ENCODE measurements at places on chromosomes 3 and 15.

DNA sequence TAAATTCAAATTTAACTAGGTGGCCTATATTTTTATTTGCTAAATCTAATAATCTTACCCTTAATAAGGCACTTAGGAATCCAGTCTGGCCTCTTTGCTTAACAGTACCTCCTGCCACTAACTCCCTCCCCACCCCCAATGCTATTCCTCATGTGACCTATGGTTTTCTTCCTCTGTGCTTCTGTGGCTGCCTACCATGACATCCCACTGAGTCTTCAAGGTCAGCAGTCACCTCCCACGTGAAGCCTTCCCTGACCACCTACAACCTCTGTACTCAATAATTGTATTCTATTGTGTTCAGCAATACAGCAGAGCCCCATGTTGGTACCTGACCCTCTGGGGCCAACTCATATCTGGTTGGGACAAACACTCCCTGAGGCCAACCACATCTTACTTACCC lies 9.7 kb downstream of the PARP16 start:
- no peak for DNase-seq

- DNase-seq, result peak; percentile 62
These were observed 1122.0 kb downstream of the ROBO1 start for GRCh38 chr3:78645628-78646310.

- peak; percentile 53 for DNase-seq
These were observed 19.4 kb downstream of the CMTM8 start for GRCh38 chr3:32257641-32258438.

GRCh38 chr3:30631243-30631904 lies 25.0 kb downstream of the TGFBR2 start:
- no peak for DNase-seq

DNA sequence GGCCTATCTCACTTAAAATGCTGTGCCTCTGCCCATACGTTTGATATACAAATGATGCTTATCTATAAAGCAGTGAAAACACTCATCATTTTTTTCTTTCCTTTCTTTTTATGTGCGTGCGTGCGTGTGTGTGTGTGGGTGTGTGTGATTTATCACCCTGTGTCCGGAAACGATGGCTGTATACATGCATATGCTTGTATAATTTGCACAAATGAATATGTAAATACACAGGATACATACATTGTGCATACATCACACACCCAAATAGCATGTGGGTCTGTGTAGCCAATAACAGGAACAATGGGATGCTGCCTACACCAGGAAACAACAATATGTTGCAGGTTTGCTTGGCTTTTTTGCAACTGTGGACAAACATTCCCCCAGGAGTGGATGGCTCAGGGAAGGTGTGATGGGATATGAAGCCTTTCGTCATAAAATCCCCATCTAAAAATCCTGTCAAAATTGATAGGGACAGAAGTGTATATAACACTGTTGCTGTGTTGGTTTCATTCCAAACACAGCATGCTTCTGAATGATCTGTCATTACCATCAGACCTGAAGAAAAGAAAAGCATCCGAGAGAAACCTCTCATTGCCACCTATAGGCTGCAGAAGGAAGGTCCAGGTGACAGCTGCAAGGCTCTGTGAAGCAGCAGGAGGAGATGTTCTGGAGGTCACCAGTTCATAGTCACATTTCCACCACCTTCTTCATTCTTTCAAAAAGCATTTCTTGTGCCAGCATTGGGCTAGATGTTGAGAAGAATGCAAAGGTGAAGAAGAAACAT lies 503.9 kb upstream of the NR2F2 start:
- DNase-seq, result no peak

GRCh38 chr3:10883478-10884234 lies 67.6 kb downstream of the SLC6A11 start:
- no peak for DNase-seq

DNA sequence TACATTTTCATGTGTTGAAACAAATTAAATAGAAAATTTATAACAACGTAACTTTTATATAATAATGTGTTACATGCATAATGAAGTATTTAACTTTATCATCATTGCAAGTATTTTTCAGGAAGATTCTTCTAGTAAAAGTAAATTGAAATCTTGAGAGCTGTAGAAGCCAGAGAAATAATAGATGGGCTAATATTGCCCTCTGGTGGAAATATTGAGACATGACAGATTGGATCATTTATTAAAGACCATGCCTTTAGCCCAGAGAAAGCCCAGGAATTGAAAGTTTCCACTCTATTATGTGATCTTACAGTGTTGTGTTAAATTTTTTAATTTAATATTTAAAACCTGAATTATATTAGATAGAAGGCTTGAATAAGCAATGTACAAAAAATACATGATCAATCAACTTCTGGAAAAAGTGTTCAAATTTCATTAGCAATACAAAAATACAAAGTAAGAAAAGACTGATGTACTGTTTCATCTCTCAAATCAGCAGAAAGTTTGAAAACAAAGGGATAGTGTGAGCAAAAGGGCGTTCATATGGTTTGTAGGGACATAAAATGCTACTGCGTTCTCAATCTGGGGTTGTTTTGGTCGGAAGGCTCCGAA lies 52.7 kb upstream of the SPTSSB start:
- DNase-seq, result no peak

- DNase-seq, result no peak
These were observed 182.7 kb upstream of the GADL1 start for GRCh38 chr3:31077021-31077601.

- no peak for DNase-seq
These were observed 75.1 kb upstream of the LMOD3 start for GRCh38 chr3:69197455-69197854.

DNA sequence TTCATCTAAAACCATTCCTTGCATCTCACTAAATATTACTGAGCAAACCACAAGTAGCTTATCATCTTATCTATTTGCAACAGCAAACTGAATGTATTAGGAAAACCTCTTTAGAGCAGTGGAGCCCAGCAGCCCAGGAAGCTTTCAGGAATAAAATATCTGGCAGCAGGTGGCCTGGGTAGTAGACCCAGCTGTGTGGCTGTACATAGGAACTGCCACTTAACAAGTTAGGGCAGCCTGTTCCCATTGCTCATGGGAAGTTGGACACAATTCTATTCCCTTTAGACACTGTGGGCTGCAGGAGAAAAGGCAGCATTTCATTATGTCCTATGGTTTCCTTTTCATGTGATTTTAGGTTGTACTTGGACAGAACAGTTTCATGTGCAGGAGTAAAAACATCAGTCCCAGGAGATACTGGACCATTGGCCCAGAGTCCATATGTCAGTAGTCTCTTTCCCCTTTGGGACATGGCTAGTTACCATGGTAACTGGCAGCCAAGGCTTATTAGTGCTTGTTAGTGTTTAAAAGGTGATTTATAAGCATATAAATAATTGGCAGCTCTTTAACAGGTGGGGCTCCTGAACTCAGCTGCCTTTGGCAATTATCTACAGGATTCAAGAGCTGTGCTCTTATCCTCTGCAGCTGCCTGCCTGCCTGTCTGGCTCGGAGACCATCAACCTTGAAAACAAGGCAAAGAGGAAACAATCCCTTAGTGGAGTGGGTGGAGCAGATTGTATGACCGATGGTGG lies 28.9 kb upstream of the LSAMP start:
- DNase-seq, result peak; percentile 88

DNA sequence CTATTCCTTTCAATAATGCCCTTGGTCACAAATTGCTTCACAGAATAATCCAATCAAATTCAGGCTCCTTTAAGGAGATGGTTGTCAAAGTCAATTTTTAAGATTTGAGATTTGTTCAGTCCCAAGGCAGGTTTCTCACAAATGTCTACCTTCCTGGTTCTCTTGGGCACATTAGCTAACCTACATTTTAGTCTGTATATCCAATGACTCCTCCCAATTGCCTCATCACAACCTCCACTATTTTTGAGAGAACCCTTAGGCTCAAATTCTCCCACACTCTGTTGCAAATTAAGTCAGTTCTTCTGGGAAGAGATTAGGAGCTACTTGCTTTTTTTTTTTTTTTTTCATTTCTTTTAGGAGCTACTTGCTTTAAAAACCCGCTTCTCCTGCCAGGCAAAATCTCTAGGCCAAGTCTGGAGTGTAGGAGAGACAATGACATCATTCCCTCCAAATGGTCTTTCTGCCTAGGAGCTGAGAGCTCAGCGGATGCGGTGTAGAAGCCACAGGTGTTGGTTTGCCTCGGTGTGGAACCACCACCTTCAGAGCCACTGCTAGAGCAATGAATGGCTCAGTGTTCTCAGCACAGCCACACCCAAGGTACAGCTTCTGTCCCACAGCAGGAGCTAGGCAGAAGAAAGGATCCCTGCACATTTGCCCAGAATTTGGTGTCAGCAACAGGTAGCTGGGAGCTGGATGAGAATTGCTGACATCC lies 10.0 kb upstream of the INO80 start:
- no peak for DNase-seq

- DNase-seq, result no peak
These were observed 382.6 kb downstream of the SOX2 start for GRCh38 chr3:182094321-182094720.

GRCh38 chr15:41517895-41518449 lies 4.3 kb upstream of the LTK start:
- no peak for DNase-seq

DNA sequence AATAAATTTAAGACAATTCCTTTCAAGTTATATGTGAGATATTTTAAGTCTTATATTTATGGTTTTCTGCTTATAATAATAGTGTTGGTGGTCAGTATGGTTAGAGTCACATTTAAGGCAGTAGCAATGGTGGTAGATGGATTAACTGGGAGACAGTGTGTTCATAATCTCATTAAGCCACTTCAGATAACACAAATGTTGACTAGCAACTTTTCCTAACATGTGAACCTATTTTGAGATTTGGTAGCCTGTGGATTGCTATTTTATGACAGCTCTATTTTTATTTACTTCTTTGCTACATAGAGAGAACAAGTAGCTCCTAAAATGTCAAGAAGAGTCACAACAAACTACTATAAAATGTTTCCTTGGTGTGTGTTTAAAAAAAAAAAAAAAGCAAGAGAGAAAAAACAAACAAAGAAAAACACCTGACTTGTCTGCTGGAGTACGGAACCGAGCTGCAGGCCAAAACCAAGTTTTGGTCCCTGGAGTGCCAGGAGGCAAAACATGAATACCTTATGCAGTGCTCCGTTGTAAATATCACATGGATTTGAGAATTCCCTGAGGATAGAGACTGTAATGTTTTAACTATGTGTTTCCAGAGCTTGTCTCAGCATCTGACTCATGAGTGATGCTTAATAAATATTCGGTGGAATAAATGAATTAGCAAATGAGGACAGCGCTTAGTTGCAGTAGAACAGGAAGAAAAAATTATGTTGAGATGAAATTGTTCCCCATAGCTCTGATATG lies 457.1 kb upstream of the ROBO2 start:
- DNase-seq, result no peak

DNA sequence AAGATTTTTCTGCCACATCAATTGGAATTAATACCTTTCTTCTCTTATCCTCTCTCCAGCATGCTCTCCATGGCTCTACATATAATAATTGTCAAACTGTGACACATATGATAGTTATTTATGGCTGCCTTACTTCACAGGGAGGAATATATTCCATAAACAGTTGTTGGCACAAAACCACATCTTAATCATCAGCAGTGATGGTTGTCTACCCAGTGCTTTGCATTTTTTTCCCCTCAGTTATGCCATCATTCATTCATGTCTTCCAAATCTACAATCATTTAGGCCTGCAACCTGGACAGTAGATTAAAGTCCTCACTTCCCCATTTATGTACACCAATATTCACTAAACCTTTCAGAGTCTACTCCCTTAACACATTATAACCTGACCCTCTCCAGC lies 107.7 kb downstream of the THRB start:
- DNase-seq, result no peak

DNA sequence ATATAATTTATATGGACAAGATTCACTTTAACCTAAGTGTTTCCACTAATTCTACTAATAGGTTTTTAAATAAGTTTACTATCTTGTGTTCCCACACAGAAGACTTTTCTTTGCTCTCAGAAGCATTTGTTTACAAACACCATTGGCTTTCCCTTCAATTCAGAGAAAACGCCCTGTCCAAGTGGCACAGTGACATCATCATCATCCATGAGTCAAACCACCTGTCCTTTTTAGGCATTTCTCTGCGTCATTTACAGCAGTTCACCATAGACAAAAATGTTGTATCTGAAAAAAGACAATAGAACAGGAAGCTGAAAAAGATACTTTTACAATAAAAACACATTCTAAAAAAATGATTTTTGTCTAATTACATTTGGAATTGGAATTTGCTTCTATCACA lies 9.3 kb upstream of the BCL2L10 start:
- no peak for DNase-seq

- no peak for DNase-seq
These were observed 95.7 kb upstream of the MCTP2 start for GRCh38 chr15:94135486-94136147.

DNA sequence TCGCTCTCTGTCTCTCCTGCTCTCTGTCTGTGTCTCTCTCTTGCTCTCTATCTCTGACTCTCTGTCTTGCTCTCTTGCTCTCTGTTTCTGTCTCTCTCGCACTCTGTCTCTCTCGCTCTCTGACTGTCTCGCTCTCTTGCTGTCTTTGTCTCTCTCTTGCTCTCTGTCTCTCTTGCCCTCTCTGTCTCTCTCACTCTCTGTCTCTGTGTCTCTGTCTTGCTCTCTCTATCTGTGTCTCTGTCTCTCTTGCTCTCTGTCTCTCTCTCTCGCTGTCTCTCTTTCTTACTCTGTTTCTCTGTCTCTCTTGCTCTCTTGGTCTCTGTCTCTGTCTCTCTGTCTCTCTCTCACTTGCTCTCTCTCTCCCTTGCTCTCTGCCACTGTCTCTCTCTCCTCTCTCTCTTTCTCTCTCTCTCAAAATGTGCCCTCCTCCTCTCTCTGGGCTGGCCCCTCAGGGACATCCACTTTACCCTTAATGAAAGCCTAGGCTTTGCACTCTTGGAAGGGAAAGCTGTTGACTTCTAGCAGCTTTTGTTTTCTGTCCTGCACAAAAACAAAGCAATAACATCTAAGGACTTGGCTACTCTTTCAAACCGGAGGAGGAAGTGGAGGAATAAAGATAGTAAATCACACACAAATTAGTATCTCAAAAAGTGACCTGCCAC lies 73.9 kb upstream of the NR2E3 start:
- DNase-seq, result no peak

DNA sequence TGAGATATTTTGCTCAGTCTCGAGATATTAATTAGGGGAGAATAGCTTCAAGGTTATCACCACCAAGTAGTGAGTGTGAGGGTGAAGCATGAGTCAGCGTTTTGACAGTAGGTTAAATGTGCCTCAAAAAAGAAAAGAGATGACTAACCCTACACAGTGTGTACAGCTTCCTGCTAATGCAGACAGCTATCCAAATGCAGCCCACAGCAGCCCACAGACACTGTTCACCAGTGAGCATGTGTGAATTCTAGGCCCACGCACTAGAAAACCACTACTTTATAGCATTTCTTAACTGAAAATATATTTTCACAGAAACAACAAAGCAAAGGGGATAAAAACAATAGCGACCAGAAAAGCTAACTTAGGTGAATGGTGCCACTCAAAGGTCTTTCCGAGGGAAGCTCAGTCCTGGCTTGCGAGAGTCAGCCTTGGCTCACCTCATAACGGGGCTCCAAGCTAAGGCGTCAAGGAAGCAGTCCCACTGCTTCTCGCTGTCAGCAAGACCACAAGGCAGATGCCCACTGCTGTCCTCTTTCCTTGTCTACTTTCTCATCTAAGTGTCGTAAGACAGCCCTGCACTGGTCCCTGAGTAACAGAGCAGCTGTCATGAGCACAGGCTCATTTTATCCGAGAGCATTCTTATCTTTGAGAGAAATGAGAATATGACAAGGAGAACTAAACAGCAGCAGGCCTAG lies 47.6 kb downstream of the TXNRD3 start:
- no peak for DNase-seq

- peak; percentile 62 for DNase-seq
These were observed 1.6 kb downstream of the SPRED1 start for GRCh38 chr15:38254051-38254883.

Measured in SHP77 treated with DMSO at 0.1 percent for 48 hours (cell line).